C1 segment of cervical spinal cord (tissue), 14 donors: ENCODE measurements at places on chromosomes 2 and 18.

DNA sequence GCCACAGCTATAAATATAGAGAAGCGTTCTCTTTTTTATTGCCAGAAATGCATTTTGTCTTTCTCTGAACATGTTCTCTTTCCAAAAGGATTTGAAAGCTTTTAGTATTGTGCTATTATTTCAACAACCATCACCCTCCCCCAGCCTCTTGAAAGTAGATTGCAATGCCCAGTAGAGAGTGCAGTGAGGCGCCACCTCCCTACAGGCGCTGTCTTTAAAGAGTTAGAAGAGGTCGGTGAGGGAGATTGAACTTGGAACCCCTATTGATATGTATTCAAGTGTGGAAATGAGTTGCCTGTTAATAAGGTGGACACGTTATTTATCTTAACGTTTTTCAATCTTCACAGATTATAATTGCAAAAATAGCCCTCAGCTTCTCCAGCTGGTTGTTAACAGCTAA, 360.3 kb downstream of the LRP1B start:
- DNase-seq, result no peak

- DNase-seq, result no peak
These were observed 80.9 kb downstream of the SP100 start for GRCh38 chr2:230496891-230497290.

DNA sequence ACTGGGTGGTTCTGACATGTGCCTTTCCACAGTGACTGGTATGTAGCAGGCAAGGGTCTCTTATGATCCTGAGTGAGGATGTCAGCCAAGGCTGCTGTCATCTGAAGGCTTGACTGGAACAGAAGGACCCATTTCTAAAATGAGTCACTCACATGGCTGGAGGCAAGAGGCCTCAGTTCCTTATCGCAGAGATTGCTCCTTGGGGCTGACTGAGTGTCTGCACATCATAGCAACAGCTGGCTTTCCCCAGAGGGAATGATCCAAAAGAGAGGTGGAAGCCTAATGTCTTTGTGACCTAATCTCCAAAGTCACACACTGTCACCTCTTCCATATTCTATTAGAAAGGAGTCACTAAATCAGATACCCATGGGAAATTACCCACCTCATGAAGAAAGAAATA, 114.0 kb downstream of the NEDD4L start:
- DNase-seq, result no peak

GRCh38 chr2:240648155-240648649, 22.9 kb downstream of the GPR35 start:
- DNase-seq, result no peak

GRCh38 chr2:219296142-219296541, 13.1 kb downstream of the PTPRN start:
- no peak for DNase-seq

GRCh38 chr2:20231159-20231558, 6.2 kb upstream of the SDC1 start:
- DNase-seq, result no peak

DNA sequence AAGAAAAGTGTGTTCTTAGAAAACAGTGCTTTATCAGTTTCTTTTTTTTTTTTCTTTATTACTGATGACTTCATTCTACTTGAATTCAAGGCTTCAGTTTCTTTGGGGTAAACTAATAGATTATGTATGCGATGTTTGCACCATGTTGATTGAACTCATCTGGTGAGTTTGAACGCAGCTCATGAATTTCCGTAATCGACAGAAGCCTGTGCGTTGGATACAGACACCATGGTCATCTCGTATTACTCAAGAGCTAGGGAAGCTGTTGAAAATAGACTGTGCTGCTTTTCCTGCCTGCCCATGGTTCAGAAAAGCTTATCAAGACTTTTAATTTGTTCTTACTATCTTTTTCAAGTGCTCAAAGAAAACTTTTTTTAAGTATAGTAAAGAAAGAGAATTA, 185.5 kb upstream of the NRP2 start:
- DNase-seq, result no peak

- DNase-seq, result no peak
These were observed 2.1 kb upstream of the CHCHD5 start for GRCh38 chr2:112582314-112582746.

- no peak for DNase-seq
These were observed 136.7 kb downstream of the ACKR3 start for GRCh38 chr2:236706288-236706687.

GRCh38 chr2:173750353-173750801, 214.8 kb downstream of the SP3 start:
- DNase-seq, result no peak

- DNase-seq, result no peak
These were observed 1.5 kb downstream of the CIDEA start for GRCh38 chr18:12255626-12256026.
